ENCODE measurements at places on chromosomes 5 and 9.

DNA sequence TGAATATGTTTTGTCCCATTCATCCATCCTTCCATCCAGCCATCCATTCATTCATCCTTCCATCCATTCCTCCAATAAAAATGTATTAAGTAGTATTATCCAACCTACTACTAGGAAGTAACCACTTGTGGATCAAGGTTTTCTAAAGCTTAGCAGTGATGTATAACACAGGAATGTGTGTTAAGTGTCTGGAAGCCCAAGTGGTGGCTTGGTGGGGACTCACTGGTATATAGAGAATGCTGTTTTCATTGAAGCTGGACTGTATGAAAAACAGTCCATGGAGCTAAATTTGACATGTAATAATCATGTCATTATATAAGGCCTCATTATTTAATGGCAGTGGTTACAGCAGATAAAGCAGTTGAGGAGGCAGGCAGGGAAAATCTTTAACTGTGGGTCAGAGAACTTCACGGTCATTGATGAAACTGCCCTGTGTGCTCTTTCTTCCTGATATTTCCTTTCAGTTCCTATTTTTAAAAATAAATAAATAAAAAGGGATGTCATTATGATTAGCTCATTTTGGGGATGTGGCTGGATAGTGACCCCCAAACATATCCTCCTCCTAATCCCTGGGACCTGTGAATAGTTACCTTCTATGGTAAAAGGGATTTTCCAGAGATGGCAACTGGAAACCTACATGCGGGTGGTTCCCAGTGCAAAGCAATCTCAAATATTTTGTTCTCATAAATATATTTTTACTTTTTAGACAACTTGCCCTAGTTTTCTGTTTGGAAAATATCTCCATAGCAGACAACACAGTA, 82.3 kb downstream of the DAPK1 start:
- DNase-seq, result no peak

- DNase-seq, result peak; percentile 39
Measured at GRCh38 chr9:9912459-9912858, 700.3 kb downstream of the PTPRD start.

DNA sequence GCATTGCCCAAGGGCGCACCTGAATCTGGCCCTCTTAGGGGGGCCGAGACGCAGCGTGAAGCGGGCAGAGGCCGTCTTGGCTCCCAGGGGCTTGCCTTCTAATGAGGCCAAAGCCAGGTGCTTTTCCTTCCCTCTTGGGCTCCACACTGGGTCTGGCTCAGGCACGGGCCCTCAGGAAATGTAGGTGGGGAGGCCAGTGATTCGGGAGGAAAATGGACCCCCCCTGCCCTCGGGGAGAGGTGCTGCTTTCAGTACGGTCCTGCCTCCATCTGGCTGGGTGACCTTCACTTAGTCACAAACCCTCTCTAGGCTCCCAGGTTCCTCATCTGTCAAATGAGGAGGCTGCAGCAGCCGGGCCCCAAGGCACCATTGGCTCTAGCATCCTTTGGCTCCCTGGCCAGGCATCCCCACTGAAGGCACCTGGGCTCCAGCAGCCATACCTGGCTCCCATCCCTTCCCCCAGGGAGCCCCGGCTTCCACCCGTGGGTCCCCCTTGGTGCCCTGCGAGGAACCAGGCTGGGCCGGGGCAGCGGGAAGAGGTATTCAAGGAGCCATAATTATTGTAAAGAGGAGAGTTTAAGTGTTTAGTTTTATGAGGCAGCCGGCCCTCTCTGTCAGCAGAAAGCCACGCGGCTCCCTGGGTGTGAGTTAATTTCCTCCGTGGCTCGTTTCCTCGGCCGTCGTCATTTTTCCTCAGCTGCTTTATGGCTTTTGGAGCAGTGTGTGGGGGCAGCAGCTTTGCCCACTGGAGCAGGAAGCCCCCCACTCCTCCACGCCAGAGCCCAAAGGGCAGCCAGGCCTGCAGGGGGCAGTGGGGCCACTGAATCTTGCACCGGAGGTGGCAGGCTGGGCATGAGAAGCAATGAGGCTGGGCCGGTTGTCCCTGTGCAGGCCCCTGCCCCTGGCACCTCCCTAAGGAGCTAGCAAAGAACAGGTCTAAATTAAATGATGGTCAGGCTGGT, 24.9 kb upstream of the UNC5A start:
- DNase-seq, result no peak

- no peak for DNase-seq
Measured at GRCh38 chr5:165231821-165232508, 1726.5 kb downstream of the MAT2B start.

DNA sequence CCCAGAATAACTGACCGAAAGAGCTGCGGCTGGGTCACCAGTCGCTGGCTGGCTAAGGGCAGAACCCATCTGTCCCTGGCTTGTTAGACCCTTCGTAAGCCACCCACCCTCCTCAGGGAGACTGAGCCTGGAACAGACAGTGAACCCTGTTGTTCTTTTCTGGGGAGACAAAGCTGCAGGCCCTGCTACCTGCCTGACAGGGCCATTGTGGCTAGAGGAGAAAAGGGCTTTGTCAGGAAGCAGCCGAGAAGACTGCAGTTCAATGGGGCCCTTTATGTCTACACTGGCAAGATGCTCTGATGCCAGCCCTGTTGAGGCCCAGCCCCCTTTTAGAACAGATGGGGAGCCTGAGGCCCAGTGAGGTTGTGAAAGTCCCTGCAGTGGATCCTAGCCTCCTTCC, 3.7 kb upstream of the NIPAL4 start:
- no peak for DNase-seq

GRCh38 chr5:52988335-52989024, 672 bp upstream of the ITGA2 start:
- peak; percentile 13 for DNase-seq

GRCh38 chr5:55564721-55565120, 30.0 kb upstream of the PLPP1 start:
- DNase-seq, result peak; percentile 85

- no peak for DNase-seq
Measured at GRCh38 chr9:111937301-111937700, 40.7 kb downstream of the UGCG start.

- peak; percentile 46 for DNase-seq
Measured at GRCh38 chr9:90961375-90961774, 159.8 kb downstream of the SYK start.

DNA sequence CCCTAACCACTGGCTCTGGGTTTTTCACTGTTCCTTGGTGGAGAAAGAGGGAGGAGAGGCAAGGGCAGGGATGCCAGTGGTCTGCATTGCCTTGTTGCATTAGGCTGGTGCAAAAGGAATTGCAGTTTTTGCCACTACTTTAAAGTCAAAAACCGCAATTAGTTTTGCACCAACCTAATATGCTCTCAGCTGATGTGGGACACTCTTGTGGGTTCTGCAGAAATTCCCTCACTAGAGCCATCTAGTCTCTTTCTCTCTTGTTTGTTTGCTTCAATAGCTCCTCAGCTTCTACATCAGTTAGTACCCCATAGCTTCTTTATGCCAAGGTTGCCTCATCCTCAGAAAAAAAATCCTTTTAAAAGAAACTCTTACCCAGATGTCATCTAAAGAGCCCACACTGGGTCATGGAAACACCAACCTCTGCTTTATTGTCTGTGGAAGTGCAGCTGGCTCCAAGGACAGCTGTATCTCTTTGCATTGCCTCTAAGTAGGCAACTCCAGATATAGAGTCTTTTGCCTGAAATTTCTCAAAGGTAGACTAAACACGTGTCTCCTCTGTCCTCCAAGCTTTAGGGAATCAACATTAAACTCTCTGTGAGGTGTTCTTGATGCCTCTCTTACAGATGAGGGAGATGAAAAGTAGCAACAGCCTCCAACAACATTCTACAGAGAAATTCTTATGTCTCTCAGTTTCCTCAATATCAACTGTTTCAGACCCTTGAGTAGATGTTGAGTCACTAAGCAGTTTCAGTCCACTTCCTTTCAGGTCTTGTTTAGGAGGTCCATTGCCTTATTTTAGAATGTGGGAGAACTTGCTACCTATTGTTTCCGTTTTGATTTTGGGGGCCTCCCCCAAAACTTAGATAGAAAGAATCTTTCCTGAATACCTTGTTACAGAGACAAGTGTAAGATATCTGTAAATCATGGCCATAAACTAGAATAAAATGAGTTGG, 84.9 kb upstream of the MEF2C start:
- no peak for DNase-seq
